Activated CD4-positive, alpha-beta T cell treated with anti-CD3 and anti-CD28 coated beads, Interleukin-2, Interleukin-4, amounts not matched to agents 100 ng/mL and 50 ng/mL, durations not matched to agents 16 hours and 8 hours (primary cell): ENCODE measurements at places on chromosomes 4 and X.

GRCh38 chr4:52959541-52959940 is 97.4 kb downstream of the RASL11B start:
- DNase-seq, result no peak

GRCh38 chr4:138460477-138461414 is 218.6 kb upstream of the SLC7A11 start:
- DNase-seq, result no peak

DNA sequence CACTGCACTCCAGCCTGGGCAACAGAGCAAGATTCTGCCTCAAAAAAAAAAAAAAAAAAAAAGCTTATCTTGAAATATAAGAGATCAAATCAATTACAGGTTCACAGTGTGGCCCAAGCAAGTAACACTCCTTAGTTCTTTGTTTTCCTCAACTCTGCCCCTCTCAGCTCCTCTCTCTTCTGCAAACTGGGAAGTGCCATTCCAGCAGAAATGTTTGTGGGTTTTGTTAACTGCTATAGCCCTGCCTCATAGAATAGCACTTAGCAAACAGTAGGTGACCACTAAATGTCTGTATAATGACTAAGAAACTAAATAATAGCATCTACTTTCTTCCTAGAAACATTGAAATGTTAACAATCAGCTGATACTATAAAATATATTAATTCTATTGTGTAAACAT is 160.0 kb upstream of the NAP1L5 start:
- DNase-seq, result no peak

DNA sequence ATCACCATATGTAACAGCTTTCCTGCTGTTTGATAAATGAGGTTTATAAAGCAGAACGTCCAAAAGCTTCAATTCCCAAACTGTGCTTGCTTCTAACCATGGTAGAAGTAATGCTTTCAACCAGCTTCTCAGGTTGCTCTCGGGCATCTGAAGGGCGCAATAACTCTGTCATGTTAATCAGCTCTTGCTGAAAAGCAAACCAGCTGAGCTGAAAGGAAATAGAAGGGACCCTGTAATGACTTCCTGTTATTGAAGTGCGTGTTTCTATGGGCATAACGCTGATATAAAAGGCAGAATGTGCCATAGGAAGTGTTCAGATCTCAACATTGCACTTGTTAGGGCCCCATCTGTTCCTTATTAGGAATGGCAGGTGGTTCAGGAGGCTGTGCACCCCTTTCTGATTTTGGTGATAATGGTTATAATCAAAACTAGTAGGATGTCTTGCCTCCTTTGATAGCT is 21.2 kb downstream of the HERC3 start:
- DNase-seq, result peak; percentile 44

- no peak for DNase-seq
Measured at GRCh38 chrX:3938587-3938986, 225.1 kb upstream of the PRKX start.

DNA sequence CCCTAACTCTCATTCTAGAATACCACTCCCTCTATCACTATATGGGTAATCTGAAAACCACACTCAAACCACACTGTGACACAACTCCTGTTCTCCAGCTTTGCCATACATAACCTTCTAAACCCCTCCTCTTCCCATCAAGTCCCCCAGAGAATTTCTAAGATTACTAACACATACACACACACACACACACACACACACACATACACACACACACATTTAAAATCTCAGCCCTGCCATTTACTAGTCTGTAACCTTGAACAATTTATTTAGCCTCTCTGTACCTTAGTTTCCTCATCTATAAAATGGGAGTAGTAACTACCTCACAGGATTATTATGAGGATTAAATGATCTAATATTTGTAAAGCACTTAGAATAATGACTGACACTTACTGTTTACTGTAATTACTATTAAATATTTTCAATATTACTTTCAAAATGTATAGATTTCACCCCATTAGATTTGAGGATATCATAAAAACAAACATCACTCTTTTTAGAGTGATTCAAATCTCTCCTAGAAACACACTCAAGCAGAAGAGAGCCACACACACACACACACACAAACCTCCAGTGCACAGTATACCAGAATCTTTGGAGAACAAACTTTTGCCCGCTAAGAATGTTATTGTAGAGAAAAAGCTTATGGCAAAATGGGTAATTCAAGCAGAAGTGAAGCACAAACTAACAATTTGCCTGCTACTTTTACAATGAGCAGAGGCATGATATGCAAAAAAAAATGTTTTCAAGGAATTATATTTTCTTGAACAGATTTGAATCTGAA is 3.8 kb downstream of the ANKRD50 start:
- no peak for DNase-seq

DNA sequence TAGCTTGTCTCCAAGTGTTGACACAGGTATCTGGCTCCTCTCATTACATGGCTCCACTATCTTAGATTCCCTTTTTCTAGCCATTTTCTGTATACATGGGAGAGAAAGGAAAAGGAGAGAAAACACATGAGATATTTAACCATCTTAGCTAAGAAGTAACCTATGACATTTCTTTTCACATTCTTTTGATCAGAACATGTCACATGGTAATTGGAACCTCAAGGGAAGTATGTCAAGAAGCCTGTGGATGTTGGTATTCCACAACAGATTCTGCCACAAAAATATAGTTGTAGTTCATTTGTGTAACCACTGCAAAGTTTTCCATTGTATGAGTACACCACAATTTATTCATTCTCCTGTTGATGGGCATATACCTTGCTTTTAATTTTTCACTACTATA is 18.7 kb upstream of the GABRB1 start:
- no peak for DNase-seq

- no peak for DNase-seq
Measured at GRCh38 chr4:111108153-111108552, 485.3 kb upstream of the PITX2 start.

DNA sequence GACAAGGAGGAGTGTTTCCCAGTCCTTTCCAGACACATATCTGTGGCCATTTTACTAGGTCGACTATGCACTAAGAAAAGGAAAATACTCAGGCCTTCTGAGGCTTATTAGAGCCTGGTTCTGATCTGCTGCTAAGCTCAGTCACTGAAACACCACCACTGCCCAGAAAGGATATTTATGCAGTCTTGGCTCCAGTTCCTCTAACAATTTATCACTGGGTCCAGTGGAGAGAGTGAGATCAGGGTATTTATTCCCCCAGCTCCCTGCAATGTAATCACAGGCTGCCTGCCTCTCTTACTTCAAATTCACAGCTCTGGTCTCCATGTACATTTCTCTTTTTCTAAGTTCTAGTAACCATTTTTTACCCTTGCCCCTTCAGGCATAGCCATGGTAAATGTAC is 81.6 kb upstream of the INPP4B start:
- DNase-seq, result no peak

DNA sequence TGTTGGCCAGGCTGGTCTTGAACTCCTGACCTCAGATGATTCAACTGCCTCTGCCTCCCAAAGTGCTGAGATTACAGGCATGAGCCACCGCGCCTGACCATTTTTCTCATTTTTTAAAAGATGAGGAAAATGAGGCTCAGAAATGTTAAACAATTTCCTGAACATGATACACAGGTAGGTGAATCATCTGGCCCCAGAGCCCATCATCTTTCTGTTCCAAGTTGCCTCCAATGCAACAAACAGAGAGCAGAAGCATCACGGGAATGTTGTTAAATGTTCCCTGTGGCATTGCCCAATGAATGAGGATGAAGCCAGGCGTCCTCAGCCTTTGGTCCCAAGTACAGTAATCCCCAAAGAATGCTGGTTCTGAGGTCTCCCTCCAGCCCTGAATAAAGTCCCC is 31.3 kb upstream of the ANXA5 start:
- no peak for DNase-seq

DNA sequence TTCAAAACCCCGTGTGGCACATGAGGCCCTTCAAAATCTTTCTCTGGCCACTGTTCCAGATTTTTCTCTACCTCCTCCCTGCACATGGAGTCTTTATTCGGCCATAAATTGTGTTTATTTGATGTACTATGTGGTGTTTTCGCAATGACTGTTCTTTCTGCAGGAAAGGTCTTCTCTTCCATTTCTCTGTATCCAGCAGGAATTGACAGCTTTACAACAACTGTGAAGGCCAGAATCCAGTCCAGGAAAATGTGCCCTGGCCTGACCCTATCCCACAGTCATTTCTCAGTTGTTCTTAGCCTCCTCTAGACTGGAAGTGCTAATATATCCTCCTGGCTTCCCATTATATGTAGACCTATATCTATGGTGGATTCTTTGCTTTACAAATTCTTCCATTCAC is 191.4 kb downstream of the COL25A1 start:
- DNase-seq, result no peak

DNA sequence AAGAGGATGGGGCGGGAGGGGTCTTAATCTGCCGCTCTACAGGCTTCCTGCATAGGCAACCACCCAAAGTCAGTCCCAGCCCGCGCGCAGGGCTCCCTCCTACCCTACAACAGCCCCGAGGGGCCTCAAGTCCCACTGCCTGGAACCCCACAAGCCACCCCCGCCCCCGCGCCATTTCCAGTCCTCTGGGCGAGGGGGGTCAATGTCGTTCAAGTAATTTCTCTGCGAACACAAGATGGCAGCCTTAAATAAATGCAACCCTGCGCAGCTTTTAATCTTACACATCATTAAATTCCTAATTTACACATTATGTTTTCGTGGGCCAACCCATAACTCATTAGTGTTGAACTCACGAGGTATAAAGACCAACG is 92.9 kb downstream of the BCOR start:
- no peak for DNase-seq

DNA sequence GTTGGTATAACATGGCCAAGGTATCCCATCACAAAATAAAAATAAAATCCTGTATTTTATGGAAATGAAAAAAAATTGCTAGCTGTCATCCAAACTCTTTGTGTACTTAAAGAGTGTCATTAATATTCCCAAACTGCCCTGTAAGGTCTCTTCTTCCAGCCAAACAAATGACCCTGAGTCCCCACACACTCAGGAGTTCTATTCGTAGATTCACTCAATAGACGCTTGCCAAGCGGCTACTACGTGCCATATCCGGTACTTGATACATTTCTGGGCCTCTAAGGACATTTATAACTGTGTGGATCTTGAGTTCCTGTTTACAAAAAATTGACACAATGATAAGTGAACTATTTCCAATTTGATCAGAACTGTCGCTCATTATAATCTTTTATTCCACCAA is 245.1 kb downstream of the SCFD2 start:
- no peak for DNase-seq

DNA sequence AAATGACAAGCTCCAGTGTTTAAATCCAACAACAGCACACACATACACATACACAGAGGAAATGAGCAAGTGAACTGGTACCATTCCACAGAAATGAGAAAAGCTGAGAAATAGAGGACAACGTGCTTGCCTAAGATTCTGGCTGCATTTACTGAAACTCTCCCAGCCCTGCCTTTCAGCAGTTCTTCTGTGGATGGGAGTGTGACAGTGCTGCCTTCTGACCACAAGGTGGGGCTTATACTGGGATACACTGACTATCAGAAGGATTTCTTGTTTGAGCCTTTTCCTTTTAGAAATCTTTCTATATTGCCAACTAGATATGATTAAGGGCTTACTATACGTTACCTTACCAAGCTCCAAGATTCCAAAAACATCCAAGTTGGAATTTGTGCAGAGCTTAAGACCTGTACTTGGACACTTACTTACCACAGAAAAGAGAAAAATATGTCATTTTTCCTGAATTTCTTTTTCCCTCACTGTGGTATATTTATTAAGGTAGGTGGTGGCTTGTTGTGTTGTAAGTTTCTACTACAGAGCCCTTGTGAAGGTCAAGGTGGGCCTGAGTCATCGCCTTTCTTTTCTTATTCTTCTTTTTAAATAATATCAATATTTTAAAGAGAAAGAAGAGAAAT is 10.7 kb upstream of the CXCL8 start:
- DNase-seq, result peak; percentile 38

DNA sequence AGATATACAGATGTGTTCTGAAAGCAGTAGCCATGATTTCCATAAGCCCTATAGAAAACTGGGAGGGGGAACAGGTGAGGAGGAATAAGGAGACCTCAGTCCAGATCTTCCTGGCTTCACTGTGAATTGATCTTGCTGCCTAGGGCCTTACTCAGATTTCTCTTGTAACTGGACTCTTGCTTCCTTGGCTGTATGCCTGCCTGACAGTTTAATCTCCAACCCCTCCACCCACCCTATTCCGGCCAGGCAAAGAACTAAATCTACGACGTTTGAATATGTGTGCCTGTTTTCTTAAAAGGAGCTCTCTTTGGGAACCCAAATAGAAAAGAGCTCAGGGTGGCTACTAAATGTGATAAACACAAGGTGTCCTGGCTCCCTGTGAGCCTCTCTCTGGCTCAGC is 173.0 kb downstream of the GPC3 start:
- DNase-seq, result no peak

GRCh38 chr4:150387981-150388380 is 194.0 kb upstream of the MAB21L2 start:
- DNase-seq, result no peak

GRCh38 chr4:147006229-147006628 is 60.6 kb upstream of the TTC29 start:
- no peak for DNase-seq

DNA sequence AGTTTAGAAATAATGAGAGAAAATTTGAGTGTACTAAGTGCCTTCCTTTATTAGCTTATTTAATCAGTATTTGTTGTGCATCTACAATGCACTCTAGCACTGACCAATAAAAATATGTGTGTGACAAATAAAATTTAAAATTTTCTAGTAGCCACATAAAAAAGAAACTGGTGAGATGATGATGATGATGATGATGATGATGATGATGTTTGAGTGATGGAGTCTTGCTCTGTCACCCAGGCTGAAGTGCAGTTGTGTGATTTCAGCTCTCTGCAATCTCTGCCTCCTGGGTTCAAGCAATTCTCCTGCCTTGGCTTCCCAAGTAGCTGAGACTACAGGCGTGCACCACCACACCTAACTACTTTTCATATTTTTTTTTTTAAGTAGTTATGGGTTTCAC is 110.2 kb downstream of the RNF150 start:
- DNase-seq, result no peak

DNA sequence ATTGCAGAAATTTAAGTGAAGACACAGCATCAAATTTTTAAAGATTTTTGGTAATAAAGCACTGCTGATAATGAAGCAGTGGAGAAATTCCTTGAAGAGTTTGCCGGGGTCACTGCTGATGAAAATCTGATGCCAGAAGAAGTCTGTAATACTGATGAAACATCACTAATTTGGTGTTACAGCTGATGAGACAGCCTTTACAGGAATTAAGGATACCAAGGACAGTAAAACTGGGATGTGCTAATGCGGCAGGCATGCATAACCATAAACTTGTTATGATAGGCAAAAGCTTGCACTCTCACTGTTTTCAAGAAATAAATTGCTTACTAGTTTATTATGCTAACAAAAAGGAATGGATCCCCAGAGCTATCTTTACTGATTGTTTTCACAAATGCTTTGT is 52.9 kb upstream of the VEGFC start:
- DNase-seq, result no peak

DNA sequence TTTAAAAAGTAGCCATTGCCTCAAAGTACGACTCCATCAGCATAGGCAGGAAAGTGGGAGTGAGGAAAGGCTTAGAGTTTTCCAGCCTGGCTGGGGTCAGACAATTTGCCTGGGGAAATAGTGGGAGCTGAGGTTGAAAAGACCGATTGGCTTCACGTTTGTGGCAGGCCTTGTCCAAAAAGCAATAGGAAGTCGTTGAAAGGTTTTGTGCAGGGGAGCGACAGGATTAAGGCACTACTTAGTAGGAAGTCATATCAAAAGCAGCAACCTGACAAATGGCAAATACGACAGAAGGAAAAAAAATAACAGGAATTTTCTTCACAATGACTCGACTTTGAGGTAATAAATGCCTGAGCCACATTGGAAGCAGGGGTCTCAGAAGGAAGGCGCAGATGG is 691 bp upstream of the EREG start:
- no peak for DNase-seq
